AG09309 (cell line): ENCODE measurements at places on chromosomes 1 and 21.

GRCh38 chr1:10671622-10672342 is 124.7 kb downstream of the CASZ1 start:
- DNase-seq: no peak

GRCh38 chr1:225835856-225836255 is 25.9 kb downstream of the EPHX1 start:
- no peak for DNase-seq

DNA sequence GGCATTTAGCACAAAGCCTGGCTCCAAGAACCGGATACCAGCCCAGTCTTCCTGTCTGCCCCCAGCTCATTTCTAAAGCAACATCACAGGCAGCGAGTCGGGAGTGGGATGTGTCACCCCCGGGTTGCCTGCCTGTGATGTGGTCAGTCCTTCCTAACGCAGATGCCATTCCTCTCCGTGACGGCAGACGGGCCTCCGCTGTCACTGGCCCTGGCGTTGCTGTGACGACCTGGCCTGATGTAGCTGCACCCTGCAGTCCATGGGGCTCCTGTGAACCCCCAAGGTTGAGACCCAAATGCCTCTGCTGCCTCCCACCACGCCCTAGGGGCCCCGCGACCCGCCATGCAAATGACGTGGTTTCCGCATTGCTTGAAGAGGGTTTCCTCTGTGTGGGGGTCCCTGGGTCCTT is 12.3 kb downstream of the TNFRSF1B start:
- no peak for DNase-seq

GRCh38 chr1:39733161-39733560 is 5.5 kb upstream of the PPIE start:
- DNase-seq: no peak

DNA sequence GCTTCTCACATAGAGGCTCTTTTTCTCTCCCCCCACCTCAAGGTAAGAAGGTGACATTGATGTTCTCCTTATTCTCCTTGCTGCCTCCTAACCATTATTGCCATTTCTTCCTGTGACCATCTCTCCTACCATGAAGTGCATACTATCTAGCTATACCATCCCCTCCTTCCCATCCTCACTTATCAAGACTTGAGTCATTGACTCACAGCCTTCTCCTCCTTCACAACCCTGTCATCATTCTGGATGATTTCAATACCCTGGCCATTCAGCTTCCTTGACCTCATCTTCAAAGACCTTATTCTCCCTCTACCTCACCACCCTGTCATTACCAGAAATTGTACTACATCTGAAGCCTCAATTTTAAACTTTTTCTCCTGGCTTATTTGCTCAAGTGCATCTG is 10.9 kb upstream of the HIPK1 start:
- no peak for DNase-seq

DNA sequence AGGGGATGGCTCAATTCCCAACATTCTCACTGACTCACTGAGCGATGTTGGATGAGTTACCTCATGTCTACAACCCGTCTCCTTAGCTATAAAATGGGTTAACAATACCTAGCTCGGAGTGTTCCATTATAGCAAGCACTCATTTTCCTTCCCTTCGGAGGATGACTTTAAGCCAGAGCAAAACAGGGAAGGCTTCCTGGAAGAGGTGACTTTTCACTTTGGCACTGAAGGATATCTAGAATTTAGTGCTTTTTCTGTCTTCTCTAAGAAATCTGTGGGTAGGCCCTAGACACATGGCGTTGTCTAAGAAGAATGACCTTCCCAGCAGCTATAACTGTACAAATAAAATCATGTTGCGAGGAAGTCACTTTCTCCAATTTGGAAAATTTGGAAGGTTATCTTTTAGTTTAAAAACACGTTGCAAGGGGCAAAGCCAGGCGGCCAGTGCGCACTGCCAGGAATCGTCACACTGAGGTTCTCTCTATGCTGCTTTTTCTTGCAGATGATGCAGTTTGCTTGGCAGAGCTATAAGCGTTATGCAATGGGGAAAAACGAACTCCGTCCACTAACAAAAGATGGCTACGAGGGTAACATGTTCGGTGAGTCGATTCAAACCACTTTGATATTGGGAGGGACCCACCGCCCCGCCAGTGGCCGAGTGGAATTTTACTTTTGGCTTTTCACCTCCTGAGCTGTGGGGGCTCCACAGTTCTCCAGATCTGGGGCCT is 69.5 kb downstream of the MAN1C1 start:
- no peak for DNase-seq

DNA sequence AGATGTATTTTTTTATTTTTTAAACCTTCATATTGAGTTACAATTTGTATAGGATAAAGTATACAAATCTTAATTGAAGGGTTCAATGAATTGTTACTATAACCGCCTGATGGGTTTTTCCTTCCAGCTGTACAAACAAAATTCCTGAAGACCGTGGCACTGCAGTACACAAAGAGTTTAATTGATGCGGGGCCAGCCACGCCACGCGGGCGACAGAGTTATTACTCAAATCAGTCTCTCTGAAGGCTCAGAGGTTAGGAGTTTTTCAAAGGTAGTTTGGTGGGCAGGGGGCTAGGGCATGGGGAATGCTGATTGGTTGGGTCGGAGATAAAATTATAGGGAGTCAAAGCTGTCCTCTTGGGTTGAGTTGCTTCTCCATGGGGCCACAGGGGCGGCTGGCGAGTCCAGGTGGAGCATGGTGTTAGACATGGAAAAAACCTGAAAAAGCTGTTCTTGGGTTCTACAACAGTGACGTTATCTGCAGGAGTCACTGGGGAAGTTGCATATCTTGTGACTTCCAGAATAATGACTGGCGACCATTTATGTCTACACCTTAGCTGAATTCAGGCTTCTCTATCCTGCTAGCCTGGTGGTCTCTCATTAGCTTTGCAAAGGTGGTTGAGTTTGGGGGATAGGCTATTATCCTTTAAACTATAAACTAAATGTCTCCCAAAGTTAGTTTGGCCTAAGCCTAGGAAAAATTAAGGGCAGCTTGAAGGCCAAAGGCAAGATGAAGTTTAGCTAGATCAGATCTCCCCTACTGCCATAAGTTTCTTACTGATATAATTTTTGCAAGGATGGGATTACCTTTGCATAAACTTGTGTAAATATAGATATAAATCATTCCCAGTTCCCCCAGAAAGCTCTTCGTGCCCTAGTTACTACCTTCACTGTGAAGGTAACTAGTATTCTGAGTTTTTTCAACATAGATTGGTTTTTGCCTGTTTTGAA is 13.0 kb upstream of the TMEM9 start:
- no peak for DNase-seq

DNA sequence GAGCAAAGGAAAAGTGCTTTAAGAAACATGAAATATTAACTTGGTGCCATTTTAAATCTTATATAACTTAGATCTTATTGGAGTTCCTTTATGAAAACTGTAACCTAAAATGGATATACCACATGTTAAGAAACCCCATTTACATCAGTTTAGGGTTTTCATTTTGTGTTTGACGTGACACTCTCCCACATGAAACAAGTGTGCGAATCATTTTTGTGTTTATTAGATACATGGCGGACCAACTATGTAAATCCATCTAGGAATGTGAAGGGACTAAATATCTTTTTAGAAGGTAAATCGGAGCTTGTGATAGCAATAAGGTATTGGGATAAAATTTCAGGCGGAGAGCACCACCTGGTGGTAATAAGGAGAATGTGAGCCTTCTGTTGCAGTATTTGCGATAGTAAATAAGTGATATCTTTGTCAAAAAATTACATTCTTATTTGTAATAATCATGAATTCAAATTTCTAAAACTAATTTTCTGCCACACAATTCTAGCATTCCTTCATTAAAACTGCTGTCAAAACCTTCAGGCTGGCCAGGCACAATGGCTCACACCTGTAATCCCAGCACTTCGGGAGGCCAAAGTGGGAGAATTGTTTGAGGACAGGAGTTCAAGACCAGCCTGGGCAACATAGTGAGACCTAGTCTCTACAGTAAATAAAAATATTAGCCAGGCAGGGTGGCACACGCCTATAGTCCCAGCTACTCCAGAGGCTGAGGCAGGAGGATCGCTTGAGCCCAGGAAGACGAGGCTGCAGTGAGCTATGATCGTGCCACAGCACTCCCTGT is 31.3 kb downstream of the SMAP2 start:
- peak; percentile 27 for DNase-seq

GRCh38 chr21:40187244-40187643 is 320.0 kb downstream of the PCP4 start:
- DNase-seq: no peak

DNA sequence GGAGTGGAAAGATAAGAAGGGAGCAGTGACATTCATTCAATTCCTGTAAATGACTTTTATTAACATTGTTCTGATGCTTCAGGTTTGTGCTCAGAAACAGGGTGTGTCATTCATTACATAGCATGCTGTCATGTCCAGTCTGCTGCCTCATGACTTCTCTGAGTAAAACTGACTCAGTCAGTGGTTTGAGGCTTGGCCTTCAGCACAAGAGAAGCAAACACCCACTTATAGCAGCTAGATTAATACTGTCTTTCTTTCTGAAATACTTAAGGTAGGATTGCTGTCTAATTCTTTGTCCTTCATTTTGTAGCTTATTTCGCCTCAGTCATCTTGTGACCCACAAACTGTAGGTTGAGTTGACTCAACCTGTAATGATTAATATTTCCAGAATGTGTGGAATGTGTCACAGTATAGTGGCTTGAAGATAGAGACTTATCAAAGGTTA is 32.9 kb downstream of the RASAL2 start:
- peak; percentile 70 for DNase-seq

DNA sequence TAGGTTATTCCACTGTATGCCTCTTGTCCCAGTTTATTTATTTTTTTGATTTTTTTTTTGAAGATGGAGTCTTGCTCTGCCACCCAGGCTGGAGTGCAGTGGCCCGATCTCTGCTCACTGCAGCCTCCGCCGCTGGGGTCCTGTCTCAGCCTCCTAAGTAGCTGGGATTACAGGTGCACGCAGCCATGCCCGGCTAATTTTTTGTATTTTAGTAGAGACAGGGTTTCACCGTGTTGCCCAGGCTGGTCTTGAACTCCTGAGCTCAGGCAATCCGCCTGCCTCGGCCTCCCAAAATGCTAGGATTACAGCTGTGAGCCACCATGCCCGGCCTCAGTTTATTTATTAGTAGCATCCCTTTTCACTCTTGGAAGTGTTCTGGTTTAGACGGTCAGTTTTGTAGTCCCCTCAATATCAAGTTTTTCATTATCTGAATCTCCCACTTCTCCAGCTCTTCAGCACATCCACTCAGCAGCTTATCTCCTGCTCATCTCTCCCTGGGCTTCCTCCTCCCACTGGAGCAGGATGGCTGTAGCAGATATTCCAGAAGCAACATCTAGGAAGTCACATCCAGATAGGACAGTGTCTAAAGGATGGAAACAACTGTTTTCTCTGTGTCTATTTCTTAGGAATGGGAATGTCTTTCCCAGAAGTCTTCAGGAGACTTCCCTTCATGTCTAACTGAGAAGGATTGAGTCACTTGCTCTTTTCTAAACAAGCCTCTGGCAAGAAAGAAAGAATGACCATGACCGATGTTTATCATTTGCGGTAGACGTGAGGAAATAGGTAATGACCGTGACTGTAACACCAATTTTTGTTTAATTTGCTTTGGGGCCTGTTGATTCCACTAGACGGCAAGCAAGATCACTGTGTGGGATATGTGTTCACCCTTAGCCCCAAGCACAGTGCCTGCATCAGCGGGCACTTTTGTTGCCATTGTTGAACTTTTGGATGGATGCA is 14.4 kb downstream of the CCDC190 start:
- DNase-seq: peak; percentile 17

DNA sequence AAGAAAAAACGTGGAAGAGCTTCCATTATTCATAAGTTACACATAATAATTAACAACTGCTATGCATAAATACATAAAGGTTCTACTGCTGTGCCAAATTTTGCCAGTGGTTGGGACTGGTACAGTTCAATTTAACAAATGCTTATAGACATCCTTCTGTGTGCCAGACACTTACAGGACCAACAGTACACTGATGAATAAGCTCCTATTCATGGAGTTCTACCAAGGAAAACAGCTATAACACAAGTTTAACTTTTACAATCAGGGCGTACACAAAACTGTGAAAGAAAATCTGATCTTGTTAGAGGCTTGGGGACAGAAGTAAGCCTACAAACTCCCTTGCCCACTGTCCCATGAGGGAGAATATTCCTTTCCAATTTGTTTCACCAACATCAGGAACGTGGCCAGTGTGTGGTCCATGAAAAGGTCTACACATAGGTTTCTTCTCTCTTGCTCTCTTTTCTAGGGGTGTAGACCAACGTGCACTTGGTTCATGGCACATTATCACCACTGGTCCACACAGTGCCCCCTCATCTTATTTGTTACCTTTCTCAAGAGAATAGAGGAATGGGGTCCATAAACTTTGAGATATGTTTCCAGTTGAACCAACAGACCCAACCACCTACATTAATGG is 10.1 kb downstream of the NRIP1 start:
- DNase-seq: no peak

GRCh38 chr1:165162671-165163241 is 193.8 kb downstream of the LMX1A start:
- no peak for DNase-seq

DNA sequence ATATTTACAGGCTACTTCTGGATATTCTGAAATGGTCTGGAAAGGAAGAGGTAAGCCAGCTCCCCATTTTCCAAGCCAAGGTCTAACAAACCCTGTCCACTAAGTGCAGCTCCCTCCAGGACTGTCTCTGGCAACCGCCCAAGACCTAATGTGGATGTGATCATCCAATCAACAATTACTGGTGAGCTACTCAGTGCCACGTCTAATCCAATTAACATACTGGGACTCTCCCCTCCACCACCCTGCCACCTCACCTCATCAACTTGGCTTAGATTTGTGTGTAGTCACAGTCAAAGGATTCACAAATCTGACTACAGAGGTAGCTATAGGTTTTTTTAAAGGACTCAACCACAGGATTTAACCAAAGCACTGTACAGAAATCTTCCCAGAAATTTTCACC is 25.4 kb upstream of the S100A7 start:
- no peak for DNase-seq

DNA sequence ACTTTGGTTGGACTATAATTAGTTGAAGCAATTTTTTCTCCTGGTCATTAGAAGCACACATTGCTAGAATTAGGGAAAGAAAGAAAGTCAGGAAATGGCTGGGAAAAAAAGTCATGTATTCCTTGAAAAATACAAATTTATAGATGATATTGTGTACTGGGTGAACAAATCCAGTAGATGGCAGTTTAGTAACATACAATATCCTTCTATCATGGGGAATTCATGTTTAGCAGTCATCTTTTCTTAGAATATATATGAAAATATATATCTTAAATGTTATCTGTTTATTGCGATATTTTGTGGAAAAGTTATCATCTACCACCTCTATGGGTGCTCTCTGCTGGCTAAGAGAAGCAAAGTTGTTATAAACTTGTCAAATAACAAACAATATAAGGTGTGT is 13.1 kb upstream of the ZRANB2 start:
- DNase-seq: no peak

DNA sequence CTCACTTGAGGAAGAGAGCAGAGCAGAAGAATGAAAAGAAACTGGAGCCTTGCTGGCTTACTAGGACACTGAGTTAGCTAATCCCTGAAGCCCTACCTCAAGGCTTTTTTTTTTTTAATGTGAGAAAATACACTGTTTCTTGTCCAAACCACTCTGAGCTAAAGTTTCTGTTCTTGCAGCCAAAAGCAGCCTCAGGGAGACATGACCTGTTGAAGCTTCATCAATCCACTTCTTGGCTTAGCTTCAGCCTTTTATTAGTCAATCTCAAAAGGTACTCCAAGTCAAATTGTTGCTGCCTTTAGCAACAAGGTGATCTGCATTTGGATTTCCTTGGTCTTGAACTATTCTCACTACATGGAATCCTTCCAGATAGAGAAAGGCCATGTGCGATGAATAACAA is 33.7 kb downstream of the CCDC185 start:
- DNase-seq: no peak
